Stimulated activated CD4-positive, alpha-beta T cell treated with anti-CD3 and anti-CD28 coated beads, TNF-alpha, amount 100 ng/mL, for 1 hour (primary cell): ENCODE measurements at places on chromosomes 5 and 9.

GRCh38 chr5:68534131-68534940 lies 318.8 kb downstream of the PIK3R1 start:
- DNase-seq: no peak

GRCh38 chr9:119961774-119962424 lies 592.7 kb upstream of the BRINP1 start:
- DNase-seq: no peak

DNA sequence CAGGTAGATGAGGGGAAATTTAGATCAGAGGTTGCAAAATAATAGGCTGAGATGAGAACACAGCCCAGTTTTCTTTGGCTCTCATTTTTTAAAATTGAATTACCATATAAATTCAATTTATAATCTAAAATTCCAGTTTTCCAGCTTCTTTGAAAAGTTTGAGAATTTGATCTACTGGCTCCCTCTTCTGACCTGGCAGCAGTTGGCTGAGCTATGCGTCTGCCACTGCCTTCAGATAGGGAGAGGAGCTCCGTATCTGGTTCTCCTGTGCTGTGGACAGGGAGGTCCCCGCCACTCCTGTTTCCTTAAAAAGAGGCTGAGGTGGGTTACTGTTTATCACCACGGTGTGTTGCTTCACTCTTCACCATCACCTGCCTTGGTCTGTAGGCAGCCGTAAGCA lies 103.7 kb downstream of the ARHGAP26 start:
- DNase-seq: no peak

DNA sequence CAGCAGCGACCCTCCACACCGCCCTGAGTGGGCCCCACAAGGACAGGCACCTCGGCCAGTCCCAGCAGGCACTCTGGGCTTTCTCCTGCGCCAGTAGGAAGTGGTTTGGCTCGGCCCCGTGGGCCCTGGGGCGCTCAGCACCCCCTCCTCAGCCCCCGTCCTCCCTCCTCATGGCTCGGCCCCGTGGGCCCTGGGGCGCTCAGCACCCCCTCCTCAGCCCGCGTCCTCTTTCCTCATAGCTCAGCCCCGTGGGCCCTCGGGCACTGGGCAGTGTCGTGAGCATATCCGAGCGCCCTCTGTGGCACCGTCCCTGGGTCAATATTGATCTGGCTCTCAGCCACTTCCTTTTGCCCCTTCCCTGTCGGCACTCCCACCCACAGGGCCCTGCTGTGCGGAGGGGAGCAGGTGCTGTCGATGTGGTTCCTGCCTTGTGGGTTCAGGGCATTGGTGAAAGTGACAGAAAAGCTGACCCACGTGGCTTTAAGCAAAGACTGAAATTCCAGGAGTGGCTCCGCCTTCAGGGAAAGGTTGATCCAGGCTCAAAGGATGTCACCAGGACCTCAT lies 5.5 kb upstream of the SCGB3A1 start:
- no peak for DNase-seq

DNA sequence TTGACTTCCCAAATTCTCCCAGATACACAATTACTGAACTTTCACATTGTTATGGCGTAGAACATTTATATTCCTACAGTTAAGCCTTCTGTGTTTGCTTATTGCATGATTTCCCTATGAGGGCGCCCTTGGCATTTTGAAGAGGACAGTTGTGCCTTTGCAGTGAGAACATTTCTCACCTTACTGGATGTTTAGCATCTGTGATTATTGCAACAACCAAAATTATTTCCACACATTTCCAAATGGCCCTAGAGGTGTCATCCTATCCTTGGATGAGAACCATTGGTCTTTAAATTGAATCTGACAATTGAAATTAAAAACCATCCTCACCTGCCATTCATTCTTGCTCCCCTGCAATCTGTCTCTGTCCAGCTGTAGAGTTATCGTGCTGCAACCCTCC lies 104.0 kb downstream of the MAMDC2 start:
- DNase-seq: no peak

- DNase-seq: no peak
These were observed 90.4 kb upstream of the CHD1 start for GRCh38 chr5:99019254-99019653.

DNA sequence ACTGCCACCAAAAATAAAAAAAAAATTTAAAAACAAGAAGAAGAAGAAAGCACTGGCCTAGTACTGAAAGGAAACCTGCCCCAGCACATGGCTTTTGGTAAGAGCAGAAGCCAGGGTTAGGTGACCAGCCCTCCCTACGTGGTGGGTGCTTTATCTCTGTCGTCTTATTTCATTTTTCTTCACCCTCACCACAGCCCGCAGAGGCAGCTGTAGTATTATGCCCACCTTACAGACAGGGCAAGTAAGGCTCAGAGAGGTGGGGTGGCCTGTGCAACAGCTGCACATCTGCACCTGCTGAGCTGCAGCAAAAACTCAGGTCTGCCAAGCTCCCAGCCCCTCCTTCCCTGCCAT lies 140.8 kb upstream of the LMX1B start:
- DNase-seq: no peak
